ENCODE measurements at places on chromosomes 3 and 15.

- no peak for DNase-seq
Observed at GRCh38 chr3:196498297-196498696, 5.3 kb downstream of the RNF168 start.

DNA sequence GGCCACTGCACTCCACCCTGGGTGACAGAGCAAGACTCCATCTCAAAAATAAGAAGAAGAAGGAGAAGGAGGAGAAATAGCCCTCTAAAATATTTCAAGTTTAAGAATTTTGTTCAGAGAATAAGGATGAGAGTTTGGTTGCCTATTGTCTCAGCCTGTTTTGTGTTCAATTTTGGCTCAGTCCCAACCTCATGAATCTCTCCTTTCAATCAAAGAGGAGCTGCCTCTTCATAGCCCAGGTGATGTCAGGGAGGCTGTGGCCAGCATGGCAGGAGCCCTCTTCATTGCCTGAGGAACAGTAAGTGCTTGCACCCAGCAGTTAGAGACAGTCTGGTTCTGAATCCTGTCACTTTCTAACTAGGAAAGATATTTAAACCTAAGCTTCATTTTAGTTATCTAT is 55.0 kb downstream of the BDH1 start:
- DNase-seq: no peak

GRCh38 chr3:31425401-31425800 is 107.3 kb upstream of the STT3B start:
- no peak for DNase-seq

DNA sequence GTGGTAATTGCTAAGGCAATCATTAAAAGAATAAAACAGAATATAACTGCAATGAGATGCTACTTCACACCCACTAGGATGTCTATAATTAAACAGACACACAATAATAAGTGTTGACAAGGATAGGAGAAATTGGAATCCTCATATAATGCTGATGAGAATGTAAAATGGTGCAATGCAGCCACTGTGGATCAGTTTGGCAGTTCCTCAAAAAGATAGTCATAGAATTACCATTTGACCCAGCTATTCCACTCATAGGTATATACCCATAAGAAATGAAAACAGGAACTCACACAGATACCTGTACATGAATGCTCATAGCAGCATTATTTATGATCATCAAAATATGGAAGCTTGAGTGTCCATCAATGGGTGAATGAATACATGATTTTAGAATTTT is 9.6 kb upstream of the RNF111 start:
- no peak for DNase-seq

GRCh38 chr15:60395276-60396011 is 2.3 kb downstream of the ANXA2 start:
- DNase-seq: no peak

GRCh38 chr15:55527150-55527549 is 19.1 kb upstream of the DNAAF4 start:
- no peak for DNase-seq

DNA sequence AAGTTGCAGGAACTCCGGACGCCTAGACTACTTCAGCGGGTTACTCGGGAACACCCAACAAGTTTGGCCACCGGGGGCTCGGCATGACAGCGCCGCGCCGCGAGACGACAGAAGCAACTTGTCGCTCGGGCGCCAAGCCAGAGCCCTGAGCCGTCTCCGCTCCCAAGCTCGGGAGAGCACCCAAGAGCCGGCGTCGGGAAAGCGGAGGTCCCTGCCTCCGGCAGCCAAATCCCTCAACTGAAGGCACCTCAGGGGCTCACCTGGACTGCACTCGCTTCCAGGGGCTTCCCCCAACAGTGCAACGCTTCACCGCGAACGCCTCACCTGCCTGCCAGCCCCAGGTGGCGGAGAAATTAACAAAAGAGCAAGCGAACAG is 640 bp downstream of the MB21D2 start:
- DNase-seq: no peak

Data from iPS DF 6.9 (cell line).